ENCODE measurements at places on chromosomes 1 and 21.

GRCh38 chr21:15242906-15243305, 178.1 kb upstream of the NRIP1 start:
- DNase-seq = peak; percentile 6

- no peak for DNase-seq
Measured at GRCh38 chr1:226973371-226973897, 33.3 kb downstream of the COQ8A start.

DNA sequence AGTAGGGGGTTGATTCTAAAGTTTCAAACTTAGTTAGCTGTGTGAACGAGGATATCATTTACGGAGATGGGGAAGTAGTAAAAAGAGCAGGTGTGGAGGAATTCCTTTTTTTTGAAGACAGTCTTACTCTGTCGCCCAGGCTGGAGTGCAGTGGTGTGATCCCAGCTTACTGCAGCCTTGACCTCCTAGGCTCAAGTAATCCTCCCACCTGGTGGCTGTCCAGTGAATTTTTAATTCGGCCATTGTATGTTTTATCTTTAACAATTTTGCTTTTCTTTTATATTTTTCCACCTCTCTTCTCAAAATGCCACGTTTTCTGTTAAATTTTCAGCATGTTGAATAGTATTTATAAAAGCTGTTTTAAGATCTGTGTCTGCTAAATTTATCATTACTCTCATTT, 12.3 kb upstream of the CENPF start:
- no peak for DNase-seq

GRCh38 chr1:11929849-11930248, 3.6 kb upstream of the KIAA2013 start:
- peak; percentile 85 for DNase-seq

GRCh38 chr1:36343651-36344394, 20.4 kb upstream of the EVA1B start:
- DNase-seq = peak; percentile 19

DNA sequence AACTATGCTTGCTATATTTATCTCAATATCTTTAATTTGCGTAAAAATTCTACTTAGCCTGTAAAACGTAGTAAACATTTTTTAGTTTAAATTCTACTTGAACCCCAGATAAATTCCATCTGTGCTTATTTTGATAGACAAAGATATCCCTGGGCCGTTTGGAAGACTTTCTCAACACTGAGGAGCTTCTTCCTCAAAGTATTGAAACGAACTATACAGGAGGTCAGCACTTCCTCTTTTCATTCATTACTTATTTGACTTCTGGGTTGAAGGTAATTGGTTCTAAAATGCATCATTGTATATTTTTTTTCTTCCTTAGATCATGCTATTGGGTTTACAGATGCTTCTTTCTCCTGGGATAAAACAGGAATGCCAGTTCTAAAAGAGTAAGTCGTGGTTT, 74.7 kb downstream of the HSPA13 start:
- no peak for DNase-seq

DNA sequence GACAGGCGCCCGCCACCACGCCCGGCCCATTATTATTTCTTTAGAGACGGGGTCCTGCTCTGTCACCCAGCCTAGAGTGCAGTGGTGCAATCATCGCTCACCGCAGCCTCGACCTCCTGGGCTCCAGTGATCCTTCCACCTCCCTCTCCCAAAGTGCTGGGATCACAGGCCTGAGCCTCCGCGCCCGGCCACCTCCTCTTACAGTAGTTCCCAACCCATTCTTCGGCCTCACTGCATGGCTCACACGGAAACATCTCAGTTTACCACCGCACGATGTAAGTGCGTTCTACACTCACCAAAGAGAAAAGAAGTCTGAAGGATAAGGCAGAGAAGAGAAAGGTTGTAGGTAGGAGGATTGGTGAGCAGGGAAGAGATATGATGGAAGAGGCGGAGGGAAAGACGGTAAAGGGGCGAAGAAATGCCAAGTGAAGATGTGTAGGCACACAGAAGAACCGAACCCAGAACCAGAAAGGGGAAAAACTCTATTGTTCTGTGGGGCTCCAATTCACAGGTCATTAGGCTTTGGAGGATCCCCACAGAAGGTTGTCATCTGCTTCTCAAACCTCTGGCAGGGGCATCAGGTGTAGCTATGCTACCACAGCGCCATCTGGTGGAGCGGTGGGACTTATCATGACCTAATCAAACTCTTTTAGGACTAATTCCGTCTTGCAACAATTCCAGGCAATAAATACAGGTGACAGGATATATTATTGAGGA, 504.2 kb downstream of the SMYD3 start:
- peak; percentile 89 for DNase-seq

DNA sequence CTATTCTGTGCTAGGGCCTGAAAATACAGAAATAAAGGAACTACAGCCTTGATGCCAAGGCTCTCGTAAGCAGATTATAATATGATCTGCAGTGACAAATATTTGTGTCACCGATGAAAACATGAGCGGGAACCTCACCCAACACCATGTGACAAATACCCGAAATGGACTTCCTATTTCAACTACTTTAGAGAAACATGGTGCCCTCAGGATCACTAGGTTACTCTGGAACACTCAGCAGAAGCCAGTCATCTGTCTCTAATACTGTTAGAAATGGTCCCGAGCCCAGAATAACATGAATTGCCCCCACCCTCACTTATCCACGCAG, 463 bp upstream of the VAMP3 start:
- DNase-seq = no peak

GRCh38 chr1:226403201-226404034, 4.5 kb downstream of the PARP1 start:
- peak; percentile 43 for DNase-seq

- DNase-seq = peak; percentile 49
Measured at GRCh38 chr21:34670220-34670961, 1.6 kb downstream of the CLIC6 start.

DNA sequence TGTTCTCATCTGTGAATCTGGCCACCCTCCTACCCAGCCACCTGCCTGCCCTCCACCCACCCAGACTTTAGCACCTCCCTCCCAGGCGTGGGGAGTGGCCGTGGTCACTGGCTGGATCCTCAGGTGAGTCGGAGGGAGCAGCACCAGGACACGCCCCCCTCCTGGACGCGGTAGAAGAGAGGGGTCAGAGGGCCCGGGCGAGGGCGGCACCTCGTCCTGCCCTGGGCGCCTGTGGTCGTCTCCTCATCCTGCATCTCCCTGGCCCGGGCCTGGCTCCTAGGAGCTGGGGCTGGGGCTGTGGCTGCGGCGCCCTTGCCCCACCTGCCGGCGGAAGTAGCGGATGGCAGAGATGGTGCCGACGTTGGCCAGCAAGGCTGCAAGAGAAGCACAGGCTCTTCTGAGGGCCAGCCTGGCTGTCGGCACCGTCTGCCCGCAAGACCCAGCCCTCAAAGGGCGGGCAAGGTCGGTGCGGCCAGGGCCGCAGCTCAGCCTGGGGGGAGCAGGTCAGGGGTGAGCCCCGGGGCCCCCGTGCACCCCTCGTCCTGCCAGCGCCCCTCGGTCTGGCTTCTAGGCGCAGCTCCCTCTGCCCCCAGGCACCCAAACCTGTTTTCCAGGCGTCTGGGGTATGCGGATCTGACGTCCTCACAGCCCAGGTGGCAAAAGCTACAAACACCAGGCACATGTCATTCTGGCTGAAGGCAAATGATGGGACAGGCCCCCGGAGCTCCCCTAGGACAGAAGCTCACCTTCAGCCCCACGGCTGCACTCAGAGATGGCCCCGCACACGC, 5.8 kb downstream of the PERM1 start:
- DNase-seq = peak; percentile 83

DNA sequence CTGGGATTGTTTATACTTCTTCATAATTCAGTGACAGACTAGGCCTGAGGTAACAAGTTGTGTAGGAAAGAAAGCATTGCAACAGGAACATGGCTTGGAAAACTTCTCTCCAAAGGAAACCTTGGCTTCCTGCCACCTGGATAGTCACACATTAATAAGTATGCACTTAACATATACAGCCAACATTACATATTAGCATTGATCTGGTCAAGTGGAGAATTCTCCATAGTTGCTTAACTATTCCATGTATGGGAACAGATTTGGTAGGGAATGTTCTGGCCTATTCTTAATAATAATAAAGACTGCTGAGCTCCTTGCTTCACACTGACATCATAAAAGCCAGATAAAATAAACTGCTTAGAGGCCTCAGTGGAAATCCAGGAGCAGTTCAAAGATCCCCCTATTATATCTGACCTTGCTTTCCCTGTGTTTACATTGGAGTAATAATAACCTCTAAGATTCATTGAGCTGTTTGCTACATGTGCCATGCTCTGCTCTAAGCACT, 27.2 kb upstream of the NFIA start:
- DNase-seq = peak; percentile 26

DNA sequence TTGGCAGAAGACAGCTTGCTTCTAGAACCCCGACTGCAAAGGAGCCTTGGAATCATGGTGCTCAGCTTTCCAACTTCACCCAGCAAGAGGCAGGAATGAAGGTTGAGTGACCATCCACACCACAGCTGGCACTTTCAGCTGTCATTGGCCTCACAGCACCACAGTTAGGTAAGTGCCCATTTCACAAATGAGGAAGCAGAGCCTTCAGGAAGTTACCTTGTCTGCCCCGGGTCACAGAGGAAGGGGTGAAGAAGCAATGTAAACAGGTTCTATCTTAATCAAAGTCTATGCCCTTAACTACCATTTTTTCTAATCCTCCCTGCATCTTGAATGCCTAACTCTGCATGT, 156.0 kb downstream of the GLUL start:
- no peak for DNase-seq

GRCh38 chr1:15409388-15410222, at the start of gene EFHD2:
Gene EFHD2 (plus strand): TSS chr1:15409888. CDS start chr1:15409972, 84 bp downstream.
- DNase-seq = peak; percentile 91

DNA sequence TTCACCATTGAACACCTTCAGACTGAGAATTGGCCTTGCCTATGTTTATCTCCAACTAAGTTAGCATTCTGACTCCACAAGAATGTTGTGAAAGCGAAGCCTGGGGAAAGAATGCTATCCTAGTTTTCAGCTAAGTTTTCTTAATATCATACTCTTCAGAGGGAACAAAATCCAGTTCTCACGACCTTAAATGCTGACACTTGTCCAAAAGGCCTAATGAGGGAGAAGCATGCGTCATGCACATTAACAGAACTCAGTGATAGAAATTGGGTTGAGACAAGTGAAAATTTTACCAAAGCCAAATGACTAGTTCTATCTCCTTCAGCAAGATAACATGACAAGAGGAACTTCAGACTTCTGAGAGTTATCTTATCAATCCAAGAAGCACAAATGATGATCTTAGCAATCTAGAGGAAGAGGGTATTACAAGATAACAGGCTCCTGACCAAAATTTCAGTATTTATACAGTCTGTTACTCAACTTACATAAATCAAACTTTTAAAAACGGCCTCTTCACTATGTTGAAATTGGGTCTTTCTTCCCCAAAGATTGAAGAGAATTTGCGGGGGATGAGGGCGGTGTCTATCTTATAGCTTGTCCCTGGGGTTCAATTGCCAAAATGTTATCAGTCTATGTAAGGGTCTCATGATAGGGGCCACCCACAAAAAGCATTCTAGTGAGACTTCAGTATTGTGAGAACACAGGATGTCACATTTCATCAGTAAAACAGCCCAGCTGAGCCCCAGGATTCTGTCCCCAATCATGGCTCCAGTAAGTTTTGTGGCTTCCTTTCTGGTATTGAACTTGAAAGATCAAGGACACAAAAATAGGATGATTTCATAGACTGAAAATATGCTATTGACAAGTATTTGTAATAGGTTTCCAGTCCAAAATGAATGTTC, 26.5 kb upstream of the SLC45A3 start:
- no peak for DNase-seq

DNA sequence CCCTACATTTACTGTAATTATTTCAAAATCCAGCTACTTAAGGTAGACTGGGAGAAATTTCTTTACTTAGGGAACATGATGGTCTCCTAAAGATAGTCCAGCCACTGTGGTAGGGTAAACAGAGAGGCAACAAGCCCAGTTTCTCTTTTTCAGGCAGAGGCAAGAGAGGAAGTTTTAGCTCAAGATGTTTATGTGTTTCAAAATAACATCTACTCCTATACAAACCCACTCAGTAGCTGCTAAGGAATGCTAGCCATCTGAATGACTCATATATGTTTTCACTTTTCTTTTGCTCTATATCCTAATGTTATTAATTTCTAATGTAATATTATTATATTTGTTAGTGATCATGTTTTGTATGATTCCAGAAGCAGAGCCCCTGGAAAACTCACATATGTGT, 856.6 kb downstream of the PLA2G4A start:
- DNase-seq = peak; percentile 71

DNA sequence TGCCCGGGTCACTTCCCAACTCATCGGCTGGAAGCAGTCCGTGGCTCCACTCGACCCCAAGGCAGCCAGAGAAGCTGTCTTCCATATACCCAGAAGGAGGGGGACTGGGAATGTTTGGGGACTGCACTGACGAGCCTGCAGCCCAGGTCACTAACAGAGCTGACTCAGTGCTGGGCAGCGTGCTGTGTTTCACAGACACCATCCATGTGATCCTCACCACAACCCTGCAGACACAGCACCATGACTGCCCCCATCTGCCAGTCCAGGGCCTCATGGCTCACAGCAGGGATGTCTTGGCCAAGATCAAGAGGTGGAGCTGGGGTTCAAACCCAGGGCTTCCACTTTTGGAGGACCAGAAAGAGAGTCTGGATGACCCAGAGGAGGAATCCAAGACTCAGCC, 67.9 kb downstream of the KLHDC7A start:
- peak; percentile 15 for DNase-seq

DNA sequence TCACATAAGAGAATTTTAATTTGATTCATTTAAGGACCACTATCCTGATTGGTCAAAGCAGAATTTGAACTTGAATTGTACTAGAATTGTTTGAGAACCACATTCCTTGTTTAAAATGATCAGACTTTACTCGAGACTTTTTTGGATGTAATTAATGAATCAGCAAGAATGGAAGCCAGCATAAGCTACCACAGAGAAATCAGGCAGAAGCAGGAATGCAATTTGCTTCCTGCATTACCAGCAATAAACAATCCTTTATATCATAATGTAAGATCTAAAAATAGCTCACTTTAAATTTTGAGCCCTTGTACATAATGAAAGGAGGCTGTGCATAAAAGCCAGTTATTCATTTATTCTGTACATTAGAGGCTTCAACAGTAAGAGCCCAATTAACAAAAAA, 119.8 kb upstream of the BACE2 start:
- no peak for DNase-seq

GRCh38 chr1:229485318-229485717, 22.8 kb downstream of the NUP133 start:
- no peak for DNase-seq

- DNase-seq = peak; percentile 43
Measured at GRCh38 chr1:207020709-207021107, 11.8 kb downstream of the C1orf116 start.

- DNase-seq = no peak
Measured at GRCh38 chr1:54364995-54365394, 41.2 kb downstream of the SSBP3 start.

DNA sequence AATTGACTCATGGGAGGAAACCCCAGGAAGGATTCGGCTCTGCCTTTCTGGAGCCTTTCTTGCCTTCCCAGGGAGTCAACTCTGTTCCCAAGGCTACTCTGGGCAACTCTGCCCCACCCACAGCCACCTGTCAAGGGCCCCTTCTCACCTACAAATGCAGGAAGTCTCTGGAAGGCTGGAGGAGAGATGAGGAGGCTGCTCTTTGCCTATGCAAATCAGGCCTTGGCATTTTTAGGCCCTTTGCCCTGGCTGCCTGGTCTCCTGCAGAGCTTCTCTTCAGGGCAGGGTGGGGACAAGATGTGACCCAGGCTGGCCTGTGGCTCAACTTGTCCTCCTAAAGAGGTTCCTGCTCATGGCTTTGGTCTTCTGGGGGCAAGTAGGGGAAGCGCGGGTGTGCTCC, 5.4 kb downstream of the SLC6A9 start:
- no peak for DNase-seq

- DNase-seq = no peak
Measured at GRCh38 chr21:16406355-16406754, 676.6 kb downstream of the USP25 start.

GRCh38 chr1:107196973-107197562, 56.2 kb downstream of the NTNG1 start:
- peak; percentile 28 for DNase-seq

Data from GM23248 (cell line).